ENCODE measurements at places on chromosomes 6 and 20.

- no peak for DNase-seq
Measured at GRCh38 chr6:164827537-164827936, 481.9 kb downstream of the C6orf118 start.

DNA sequence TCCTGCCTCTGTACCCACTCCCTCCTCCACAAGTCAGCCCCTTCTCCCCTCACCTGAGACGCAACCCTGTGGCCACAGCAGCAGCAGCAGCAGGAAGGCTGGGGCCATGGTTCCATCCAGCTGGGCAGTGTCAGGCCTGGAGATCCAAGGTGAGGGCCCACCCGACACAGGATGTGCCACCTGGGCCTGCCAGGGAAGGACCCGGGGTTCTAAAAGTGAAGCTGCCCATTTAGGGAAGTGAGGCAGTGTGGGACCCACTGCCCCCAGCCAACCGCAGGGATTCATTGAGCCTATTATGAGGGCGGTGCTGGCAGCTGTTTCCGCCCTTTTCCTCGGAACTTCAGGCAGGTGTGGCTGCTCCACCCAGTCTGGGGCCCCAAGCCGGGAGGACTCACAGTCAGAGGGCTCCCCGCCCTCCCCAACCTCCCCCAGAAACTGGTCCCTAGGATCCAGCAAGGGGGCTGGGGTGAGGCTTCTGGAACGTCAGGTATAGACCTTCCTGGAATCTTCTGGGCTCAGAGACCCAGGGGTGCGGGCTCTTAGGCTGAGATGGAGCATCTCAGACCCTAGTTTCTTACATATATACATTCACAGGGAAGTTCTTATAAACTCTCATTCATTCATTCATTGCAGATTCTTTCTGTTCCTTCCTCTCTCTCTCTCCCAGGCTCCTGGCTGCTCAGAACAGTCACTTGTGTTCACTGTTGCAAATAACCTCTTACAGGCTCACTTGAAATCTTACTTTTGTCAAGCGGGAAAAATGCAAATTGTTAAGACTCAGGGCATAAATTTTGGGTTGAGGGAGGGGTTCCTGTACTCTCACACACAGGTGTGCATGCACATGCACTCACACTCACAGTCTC, at the start of gene TREML2:
Gene TREML2 (minus strand): TSS at position 249 of the 863 bp plus-strand sequence. CDS start 141 bp downstream, at position 108.
- DNase-seq, result no peak

DNA sequence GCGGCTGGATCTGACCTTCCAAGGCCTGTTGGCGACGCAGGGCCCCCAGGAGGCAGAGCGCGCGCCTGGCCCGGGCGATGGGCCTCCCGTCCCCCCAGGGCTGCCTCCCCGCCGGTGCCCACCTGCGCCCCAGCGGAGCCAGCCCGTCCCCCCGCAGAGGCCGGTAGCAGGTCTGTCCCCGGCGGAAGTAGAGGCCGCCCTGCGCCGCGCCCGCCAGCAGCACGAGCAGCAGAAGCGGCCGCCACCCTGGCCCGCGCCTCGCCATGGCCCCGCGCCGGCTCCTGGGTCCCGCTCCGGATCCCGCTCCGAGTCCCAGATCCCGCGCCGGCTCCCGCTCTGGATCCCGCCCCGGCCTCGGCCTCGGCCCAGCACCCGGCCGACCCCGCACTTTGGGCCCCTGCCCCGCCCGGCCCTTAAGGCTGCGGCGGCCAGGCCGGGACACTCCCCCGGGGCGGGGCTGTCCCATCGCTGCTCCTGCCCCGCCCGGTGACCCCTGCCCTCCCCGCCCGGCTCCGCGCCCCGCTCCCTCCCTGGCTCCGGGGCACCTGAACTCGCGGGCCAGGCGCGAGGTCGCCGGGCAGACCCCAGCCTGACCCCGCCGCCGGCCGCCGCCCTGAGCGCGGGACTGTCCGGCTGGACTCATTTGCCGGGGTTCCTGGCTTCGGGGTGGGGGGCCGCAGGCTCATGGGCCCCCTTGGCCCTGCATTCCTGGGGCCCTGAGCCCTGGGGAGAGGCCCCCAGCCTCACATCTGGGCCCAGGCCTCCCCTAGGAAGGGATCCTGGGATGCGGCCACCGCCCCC, at the start of gene CTSZ:
Gene CTSZ (minus strand): TSS at position 391 of the 801 bp plus-strand sequence. CDS start 126 bp downstream, at position 265.
- DNase-seq, result peak; percentile 91

DNA sequence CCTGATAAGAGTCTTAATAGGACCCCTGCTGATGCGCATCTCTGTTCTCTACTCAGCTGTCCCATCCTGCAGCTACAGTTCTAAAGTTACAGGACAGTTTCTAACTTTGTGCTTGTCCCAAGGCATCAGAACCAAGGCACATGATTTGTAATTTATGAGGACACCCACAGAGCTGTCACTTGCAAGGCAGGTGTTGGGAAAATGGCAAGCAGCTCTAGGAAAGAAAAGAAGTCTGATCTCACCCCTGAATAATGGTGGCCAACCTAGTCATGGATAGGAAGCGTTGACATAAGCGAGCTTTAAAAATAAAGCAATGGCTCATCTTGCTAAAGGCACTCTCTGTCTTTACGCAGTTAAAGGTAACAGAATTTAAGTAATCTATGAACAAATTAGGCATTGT, 127.6 kb upstream of the VGLL2 start:
- no peak for DNase-seq

- DNase-seq, result no peak
Measured at GRCh38 chr20:942611-943010, 26.5 kb upstream of the ANGPT4 start.

GRCh38 chr20:34798871-34799270, 26.6 kb downstream of the NCOA6 start:
- DNase-seq, result no peak

- no peak for DNase-seq
Measured at GRCh38 chr20:56453352-56453751, 15.1 kb upstream of the RTF2 start.

- DNase-seq, result no peak
Measured at GRCh38 chr20:49587111-49587570, 19.2 kb upstream of the PTGIS start.

GRCh38 chr6:130922922-130923321, 95.7 kb downstream of the SMLR1 start:
- no peak for DNase-seq

DNA sequence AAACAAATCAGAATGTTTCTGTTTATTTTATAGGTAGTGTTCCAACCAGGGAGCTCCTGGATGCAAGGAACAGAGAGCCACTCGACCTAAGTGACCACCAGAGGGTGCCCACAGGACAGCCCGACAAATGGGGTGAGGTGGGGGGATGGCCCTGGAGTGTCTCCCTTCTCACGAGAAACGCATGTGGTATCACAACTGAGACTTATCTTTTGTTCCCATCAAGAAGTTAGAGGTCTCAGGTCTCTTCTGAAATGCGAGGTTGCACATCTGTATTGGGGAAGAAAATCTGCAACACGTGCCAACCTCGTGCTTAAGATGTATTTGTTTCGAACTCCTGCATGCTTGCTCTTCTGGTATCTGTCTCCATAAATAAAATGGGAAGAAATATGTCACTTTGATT, 104.0 kb downstream of the ISM1 start:
- peak; percentile 33 for DNase-seq

DNA sequence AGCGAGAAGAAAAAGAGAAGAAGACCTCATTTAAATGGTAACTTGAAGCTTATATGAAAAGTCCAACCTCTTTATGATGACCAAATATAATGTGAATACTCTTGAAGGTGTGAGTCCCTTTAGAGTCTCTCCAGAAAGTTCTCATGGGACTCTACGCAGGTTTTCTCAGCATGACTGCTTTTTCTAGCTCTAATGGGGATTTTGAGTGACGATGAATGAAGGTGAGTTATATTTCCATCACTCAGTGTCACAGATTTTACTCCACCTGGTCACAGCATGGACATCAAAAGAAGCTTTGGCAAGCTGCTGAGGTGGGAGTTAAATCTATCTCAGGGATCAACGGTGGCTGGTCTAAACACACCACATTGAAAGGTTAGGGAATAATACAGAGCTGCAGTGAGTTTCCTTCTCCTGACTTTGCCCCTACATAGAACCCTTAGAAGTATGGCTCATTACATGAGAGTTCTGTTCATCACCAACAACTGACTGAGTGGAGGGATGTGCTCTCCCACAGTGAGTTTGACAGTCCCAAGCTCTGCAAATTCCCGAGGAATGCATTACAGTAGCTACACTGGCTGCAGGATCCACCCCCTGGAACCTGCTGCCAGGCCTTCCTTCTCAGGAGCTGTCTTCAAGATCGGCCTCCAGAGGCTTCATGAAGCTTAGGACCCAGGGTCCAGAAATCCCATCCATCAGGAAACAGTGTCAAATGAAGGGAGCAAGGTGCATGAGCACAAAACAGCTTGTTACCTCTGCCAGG, 126.8 kb downstream of the FOXC1 start:
- DNase-seq, result no peak

DNA sequence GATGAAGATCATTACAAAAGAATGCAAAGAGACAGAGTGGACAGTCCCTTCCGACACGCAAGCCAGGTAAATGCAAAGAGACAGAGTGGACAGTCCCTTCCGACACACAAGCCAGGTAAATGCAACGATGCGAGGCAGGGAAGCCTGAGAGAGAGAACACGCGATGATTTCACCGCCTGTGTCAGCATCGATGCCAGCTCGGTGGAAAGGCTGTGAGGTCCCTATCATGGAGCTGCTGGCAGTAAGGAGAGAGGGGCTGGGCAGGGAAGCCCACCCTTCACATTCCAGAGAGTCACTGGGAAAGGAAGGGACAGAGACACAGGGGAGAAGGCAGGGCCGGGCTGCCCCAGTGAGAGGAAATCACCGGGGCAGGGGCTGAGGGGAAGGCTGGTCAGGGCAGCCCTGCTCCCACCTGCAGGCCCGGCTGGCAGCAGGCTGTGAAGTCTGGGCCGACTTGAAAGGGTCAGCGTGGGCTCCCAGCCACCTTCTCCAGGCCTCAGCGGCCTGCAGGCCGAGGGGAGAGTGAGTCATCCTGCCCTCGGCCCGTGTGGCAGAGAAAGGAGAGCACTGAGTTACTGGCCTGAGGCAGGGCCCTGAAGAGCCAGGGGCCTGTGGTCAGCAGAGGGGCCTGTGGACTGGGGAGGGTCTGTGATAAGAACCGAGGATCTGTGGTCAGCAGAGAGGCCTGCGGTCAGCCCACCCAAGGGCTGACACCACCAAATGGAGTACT, 80.4 kb downstream of the DACT2 start:
- no peak for DNase-seq

DNA sequence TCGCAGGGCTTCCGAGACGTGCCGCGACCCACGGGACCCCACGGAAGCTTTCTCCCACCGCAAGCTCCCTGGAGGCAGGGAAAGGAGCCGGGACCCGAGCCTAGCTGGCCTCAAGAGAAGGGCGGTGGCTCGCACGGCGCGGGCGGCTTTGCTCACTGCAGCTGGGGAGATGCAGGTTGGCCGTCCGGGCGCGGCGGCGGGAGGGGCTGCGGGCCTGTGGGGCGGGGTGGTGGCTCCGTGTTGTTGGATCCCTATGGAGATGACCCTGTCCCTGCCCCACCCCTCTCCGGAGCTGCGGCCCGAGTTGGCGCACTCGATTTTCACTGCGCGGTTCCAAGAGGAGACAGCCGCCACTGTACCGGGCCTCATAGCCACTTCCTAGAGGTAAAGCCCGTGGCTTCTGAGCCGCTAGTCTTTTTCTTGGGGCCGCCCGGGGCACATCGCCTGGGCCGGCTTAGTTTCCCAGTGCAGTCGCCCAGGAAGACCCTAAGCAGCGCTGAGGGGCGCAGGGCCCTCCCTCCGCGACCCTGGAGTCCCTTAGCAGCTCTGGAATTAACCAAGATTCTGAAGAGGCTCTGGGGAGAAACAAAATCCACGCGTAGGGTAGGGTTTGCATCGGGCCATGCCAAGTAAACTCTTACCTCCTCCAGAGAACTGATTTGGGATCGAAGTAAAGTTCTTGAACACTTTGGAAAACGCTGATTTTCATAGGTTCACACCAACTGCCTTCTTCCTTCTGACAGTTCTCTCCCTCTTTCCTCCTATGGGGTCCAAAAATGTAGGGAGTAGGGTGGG, at the start of gene ECT2L:
Gene ECT2L (plus strand): TSS at position 279 of the 795 bp plus-strand sequence. CDS start 17,188 bp downstream, outside the sequence.
- DNase-seq, result peak; percentile 58

DNA sequence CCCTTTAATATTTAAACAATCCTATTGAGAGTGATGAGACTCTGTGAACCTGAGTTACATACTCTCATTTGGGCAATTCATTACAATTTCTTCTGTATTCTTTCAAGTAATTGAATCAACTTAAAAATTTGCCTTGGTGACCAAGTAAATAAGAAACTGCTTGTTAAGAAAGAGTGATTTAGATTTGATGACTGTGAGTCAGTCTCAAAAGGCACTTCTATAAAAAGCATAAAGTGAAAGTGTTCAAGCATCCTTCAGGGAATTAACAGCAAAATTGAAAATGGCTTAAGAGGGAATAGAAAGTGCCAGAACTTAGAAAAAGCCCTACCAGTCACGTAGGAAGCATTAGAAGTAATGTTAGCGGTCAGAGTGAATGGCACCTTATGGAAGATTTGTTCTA, 654.7 kb downstream of the EPM2A start:
- DNase-seq, result no peak

- peak; percentile 52 for DNase-seq
Measured at GRCh38 chr20:1434571-1435336, 31.9 kb downstream of the NSFL1C start.

- DNase-seq, result no peak
Measured at GRCh38 chr6:125859727-125860126, 69.0 kb downstream of the NCOA7 start.

- no peak for DNase-seq
Measured at GRCh38 chr20:35508493-35509218, 20.8 kb downstream of the C20orf173 start.

DNA sequence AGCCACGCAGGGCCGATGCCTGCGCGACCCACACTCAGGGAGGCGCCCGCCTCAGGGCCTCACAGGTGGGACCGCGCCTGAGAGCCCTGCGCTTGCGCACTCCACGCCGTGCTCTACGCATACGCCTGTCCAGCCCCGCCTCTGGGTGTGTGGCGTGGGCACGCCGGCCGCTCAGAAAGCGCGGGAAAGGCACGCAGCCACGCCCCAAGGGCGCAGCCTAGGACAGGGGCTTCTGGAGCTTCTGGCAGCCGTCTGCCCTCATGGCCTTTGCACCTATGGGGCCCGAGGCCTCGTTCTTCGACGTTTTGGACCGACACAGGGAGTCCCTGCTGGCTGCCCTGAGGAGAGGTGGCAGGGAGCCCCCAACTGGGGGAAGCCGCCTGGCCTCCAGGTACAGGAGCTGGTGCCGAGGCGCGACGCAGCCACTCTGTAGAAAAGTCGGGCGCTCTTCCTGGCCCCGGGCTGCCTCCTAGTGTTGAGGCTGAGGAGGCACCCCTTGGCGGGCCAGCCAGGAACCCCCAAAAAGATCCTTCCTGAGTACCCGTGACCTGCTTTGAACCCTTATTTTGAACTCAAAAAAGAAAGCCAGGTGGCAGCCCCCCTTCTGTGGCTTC, at the start of gene SPO11:
Gene SPO11 (plus strand): TSS at position 196 of the 614 bp plus-strand sequence. CDS start 65 bp downstream, at position 261.
- no peak for DNase-seq

- no peak for DNase-seq
Measured at GRCh38 chr6:158954753-158955152, 45.2 kb downstream of the RSPH3 start.

- DNase-seq, result no peak
Measured at GRCh38 chr20:47612670-47613069, 111.0 kb downstream of the NCOA3 start.

Data from AG08396 (cell line).